Fibroblast of pulmonary artery (primary cell): ENCODE measurements at places on chromosomes 5 and 9.

DNA sequence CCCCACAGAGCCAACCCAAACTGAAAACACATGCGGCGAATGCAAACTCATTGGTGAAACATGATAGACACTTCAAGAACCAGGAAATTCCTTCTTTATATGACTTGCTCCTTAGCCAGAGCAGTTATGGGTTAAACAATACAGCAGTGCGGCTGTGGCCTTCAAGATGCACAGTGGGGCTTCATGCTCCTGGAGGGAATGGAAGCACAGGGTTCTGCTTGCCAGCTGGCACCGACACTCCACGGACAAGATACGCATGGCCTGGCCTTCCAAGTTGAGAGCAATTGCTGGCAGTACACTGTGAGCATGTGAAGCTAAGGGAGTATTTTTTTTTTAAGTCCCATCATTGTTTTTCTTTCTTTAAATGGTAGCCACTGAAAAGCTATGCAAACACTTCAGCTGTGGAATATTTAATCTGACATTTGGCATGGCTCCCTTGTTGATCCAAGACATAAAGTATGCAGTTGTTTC is 451.6 kb upstream of the CD180 start:
- DNase-seq: peak; percentile 82

GRCh38 chr5:36396640-36397039 is 94.9 kb upstream of the RANBP3L start:
- peak; percentile 31 for DNase-seq

DNA sequence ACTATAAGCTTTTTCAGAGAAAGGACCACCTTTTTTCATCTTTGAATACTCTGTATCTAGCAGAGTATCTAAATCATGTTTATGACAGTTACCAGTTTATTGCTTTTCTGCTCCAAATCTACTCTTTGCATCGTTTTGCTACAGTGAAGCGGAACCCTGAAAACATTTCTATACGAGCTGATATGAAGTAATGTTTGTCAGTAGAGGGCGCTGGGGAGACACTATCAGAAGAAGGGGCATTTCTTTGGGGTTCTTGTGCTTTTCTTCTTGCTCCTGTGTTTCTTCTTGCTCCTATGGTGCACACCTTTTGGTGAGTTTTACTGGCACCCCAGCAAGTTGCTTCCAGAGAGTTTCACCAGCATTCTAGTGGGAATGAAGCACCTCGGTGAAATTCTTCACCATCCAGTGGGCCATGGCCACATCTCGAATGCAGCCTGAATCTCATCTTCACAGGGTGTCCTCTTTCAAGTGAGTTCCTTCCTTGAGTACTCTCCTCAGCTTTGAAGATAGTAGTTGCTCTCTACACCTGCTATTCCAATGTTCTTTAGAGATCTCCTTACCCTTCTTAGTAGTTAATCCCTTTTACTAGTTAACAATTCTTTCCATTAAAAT is 98.4 kb downstream of the FGF1 start:
- DNase-seq: peak; percentile 57

DNA sequence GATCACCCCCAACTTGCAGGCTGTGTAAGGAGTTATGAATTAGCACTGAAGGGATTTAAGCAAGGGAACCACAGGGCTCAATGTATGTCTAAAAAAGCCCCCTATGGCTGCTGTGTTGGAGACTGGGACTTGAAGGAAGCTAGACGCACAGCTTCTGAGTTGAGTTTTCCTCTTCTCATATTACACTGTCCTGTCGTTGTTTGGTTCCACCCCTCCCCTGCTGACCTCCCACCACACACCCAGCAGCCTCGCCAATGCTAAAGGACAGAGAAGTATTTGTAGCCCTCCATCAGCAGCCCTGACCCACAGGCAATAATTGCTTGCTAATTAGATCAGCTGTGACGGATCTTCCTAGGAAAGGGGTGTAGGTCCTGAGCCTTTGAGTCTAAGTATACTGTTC is 15.1 kb upstream of the CARTPT start:
- no peak for DNase-seq

DNA sequence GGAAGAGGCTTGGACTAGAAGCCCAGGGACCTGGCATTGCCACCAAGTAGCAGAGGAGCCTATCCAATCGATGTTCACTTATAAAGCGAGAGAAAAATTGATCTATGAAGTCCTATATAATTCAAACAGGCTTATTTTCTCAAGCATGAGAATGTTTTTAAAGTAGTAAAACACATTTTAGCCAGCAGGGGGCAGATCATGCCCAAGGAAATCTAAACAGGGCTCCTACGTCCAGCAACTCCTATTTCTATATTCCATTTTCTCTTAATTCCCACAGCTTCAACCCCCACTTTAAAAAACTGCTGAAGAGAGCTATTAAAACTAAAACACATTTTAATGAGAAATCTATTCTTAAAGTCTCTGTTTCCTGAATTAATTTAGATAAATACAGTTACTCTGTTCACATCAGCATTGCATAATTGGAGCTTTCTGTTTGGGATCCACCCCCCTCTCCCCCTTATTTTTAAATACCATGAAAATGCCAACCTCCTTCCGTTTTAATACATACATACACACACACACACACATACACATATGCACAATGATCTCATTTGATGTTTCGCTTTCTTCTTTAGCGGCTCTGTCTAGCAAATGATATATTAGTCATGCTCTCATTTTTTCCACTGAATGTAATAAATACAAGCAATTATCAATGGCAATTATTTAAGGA is 144.9 kb downstream of the MYO10 start:
- DNase-seq: peak; percentile 83

DNA sequence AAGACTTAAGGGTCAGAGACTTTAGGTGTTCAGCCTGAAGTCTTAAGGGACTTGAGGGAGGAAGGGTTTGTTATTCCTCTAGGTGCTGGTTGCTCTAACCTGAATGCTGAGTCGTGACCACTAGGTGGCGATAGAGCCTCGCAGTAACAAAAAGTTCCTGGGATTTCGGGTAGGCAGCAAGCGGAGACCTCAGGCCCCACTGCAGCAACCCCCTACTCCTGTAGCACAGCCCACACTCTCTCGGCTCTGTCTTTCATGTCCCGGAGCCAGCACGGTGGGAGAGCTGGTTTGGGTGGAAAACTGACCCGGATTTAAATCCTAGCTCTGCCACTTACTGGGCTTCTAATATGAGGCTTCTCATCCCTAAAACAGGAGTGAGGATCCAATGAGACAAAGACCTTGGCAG is 100.3 kb upstream of the PANK3 start:
- DNase-seq: peak; percentile 84

GRCh38 chr9:20744036-20744630 is 60.1 kb downstream of the FOCAD start:
- DNase-seq: no peak

- DNase-seq: no peak
Observed at GRCh38 chr9:70701163-70701562, 286.7 kb upstream of the KLF9 start.

- DNase-seq: peak; percentile 21
Observed at GRCh38 chr9:17021387-17021970, 113.4 kb upstream of the CNTLN start.

- DNase-seq: no peak
Observed at GRCh38 chr5:153573326-153574033, 83.0 kb downstream of the GRIA1 start.

DNA sequence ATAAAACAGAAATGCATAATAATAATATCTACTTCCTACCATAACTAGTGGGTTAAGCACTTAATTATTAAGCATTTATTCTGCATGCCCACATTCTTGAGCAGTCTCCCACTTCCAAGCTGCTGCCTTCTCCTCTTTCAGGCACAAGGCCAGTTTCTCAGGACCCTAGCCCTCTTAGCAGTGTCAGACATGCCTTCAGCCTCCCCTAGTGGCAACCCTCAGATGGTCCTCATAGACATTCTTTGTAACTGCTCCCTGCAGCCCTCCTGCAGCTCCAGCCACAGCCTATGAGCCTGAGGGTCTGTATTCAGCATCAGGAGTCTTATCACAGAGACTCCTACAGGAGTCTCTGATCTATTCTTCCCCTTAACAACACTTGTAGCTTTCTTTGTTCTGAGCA is 3.9 kb downstream of the IL9 start:
- no peak for DNase-seq

- DNase-seq: peak; percentile 1
Observed at GRCh38 chr5:25006734-25007133, 362.0 kb upstream of the CDH10 start.

DNA sequence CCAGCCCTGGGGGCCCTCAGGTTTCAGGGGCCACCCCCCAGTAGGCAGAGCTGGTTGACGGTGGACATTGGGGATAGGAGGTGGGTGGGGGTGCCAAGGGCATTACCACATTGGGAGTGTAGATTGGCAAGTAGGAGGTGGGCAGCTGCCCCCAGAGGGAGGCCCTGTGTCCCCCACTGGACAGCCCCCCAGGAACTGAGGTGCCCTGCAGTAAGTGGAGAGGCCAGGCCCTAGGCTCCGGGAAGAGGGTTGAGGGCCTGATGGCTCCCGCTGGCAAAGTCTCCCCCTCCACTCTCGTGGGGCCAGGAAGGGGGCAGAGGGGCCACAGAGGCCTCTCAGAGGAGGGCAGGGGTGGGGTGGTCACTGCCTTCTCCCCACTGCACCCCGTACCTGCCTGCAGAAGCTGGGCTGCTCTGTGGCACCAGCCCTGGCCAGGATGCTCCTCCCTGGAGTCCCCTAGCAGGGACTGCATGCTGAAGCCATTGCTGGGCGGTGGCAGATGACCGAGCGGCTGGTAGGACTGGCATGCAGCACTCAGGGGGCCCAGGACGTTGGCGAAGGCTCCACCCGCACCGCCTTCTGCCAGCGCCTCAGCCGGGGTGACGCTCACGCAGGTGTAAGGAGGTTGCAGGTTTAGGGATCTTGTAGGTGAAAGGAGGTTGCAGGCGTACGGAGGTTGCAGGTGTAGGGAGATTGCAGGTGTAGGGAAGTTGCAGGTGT is 89.6 kb upstream of the CACNA1B start:
- no peak for DNase-seq

GRCh38 chr5:15499528-15500324 is at the start of gene FBXL7:
FBXL7 (plus strand) TSS chr5:15500180.
- peak; percentile 82 for DNase-seq

DNA sequence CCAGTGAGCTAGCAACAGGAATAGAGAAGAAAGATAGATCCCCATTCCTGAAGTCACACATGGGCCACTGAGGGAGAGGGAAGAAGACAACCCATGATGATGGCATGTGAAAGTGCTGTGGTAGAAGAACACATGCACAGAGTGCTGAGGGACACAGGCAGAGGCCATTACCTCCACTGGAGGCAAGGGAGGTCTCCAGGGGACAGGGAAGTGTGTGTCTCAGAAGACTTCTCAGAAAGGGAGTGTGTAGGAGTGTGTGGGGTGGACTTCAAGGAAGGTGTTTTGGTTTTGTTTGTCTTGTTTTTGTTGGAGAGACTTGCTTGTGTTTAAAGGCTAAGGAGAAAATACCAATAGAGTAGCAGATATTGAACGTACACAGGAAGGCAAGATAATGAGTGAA is 77.0 kb upstream of the SMARCA2 start:
- DNase-seq: no peak

DNA sequence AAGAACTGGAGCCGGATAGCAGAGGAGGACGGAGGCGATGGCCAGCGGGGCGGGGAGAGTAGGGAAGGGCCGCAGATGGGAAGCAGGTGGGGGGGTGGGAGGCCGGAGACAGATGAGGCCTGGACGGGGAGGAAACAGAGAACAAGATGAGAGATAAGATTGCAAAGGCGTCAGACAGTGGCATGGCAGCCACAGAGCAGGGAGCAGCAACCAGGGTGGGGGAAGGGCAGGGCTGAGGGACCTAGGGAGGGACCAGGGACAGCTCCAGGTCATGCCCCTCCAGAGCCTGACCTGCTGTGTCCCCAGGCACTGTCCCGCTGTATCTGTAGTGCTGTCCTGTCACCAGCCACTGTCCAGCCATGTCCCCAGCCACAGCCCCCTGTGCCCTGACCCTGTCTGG is 49.6 kb upstream of the LMX1B start:
- DNase-seq: no peak

DNA sequence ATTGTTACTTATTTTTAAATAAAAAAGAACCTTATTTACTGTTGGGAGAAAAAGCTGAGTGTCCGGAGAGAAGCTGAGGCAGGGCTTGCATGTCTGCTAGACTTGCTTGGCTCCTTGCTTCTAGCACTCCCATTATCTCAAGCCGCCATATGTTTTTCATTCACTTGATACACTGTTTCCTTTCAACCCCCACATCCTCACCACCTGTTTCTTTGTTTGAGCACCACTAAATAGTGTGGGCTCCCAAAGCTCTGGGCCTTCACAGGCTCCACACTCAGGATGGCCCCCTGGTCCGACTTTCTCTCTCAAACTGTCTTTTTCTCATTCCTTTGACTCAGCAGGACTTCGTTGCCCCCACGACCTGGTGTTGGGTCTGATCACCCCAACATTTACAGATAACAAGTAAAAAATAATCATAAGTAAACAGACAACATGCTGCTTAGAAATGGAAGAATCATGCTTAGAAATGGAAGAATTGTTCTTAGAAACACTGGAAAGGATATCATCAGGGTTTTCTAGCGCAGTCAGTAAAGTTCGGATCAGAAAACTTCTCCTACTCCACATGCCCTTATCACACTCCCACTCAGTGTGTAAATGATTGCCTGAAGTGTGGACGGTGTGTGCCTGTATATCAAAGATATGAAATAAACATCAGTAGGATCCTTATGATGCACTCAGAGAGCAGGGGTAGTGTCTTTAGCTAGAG is 58.5 kb downstream of the APTX start:
- DNase-seq: no peak

DNA sequence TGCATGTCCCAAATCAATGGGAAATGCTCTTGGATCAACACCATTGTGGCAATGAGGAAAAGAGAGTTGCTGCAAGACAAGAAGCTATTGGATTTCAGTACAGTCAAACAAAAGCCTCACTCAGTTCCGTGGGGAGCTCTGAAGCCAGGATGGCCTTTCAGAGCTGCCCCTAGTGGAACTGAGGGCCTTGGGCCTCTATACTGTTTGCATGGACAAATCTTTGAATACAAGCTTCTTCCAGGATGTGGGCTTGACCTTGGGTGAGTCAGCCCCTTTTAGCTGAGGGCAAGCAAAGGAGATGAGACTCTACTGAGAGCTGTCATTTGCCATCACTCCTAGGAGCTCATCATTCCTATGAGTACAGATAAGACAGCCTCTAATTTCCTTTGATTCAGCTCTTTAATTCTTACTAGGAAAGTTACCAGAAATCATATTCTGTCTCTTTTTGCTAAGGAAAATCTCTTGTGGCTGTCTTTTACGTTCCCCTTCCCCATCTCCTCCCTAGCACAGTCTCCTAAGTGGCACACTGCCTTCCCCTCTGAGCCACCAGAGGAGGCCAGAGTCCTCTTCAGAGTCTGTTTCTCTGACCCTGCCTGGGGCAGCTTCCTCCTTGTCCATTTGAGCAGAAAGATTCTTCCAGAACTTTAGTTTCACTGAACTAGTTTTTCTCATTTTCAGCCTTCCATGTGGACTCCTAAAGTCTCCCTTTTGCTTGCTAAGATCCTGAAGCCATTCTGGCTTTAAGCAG is 168.8 kb upstream of the POC5 start:
- DNase-seq: no peak

DNA sequence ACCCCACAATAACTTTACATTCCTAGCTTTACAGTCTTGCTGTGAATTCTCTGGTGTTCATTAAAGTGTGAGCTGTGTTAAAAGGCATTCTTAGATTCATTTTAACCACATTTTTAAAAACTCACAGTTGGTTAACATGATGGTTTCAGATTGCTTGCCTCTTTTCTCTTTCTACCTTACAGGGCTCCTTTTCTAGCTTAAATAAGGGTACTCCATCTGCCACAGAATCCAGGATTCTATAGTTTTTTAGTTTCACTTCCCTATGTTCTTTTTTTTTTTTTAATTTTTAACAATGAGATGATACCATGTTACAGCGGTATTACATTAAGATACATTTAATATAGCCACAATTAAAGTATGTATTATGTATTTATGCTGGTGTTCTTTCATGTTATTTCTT is 3.9 kb upstream of the FBXO4 start:
- DNase-seq: no peak
